ENCODE measurements at places on chromosomes 1 and 21.

DNA sequence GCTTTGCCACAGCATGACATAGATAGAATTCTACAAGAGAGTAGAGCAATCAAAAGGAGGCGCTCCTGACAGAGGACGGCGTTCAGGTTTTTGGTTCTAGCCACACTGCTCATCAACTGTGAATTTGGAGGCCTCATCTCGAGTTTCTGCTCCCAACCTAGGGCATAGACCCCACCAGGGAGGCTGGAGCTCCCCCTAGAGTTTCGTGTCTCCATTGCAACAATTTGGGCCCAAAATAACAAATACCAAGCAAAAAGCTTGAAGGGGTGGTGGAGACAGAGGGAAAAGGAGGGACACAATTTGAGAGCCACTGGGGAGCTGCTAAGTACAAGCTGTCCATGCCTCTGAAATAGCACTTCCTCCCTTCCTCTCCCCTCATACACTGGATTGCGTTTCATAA is 297.0 kb downstream of the GPATCH2 start:
- DNase-seq = peak; percentile 35

DNA sequence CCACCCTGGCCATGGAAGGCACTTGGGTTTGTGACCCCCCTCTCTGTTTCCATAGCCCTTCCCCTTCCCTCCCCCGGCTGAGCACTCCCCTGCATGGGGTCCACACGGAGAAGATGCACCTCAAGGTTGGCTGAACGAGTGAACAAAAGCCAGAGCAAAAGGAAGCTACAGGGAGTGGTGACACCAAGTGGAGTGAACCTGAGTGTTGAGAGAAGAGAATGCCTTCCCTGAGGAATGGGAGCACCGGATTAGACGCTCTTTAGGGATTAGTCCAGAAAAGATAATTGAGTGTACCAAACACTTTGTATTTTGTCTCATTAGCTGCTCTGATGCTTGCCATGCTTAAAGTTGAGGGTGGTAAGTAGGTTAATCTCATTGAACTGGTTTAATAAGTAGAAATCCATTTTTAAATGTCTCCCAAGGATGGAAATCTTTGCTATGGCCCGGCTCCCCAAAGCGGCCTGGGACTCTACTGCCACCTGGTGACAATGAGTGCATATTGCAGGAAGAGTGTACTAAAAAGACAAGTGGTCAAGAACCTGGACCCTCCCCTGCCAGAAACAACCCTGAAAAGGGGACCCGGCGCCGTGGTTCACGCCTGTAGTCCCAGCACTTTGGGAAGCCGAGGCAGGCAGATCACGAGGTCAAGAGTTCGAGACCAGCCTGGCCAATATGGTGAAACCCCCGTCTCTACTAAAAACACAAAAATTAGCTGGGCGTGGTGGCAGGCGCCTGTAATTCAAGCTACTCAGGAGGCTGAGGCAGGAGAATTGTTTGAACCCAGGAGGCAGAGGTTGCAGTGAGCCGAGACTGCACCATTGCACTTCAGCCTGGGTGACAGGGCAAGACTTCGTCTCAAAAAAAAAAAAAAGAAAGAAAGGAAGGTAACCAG is 150.6 kb upstream of the ZC3H12A start:
- DNase-seq = peak; percentile 4

DNA sequence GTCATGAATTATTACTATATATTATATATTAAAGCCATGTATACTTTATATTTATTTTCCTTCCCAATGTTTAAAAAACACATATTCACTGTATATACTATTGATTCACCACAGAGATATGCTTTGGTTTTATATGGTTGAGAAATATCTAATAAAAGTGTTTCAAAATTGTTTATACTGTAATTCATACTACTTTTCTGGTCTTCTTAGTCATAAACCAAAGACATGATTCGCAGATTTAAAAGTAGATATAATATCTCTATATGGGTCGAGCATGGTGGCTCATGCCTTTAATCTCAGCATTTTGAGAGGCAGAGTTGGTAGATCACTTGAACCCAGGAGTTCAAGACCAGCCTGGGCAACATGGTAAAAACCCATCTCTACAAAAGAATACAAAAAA is 738.4 kb downstream of the USP25 start:
- peak; percentile 53 for DNase-seq

- no peak for DNase-seq
These were observed 41.1 kb upstream of the TNFRSF1B start for GRCh38 chr1:12125422-12126355.

- no peak for DNase-seq
These were observed 110.7 kb upstream of the TMEM51 start for GRCh38 chr1:15042866-15043265.

- peak; percentile 25 for DNase-seq
These were observed 28.6 kb upstream of the NEK2 start for GRCh38 chr1:211703812-211704537.

DNA sequence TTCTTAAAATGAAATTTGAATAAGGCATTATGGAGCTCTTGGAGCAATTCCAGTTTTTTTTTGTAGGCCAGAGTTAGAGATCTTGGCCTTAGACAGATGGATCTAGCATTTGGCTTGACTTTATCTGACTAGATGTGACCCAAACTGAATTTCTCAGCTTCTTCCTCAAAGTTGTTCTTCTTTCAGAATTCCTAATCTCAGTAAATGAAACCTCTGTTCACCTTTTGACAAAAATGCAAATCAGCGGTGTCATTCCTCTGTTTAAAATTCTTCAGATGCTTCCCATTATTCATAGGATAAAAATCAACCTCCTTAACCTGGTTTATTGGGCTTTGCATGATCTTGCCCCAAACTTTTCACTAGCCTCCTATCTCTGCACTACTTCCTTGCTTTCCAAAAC is 177.6 kb downstream of the RASAL2 start:
- no peak for DNase-seq

DNA sequence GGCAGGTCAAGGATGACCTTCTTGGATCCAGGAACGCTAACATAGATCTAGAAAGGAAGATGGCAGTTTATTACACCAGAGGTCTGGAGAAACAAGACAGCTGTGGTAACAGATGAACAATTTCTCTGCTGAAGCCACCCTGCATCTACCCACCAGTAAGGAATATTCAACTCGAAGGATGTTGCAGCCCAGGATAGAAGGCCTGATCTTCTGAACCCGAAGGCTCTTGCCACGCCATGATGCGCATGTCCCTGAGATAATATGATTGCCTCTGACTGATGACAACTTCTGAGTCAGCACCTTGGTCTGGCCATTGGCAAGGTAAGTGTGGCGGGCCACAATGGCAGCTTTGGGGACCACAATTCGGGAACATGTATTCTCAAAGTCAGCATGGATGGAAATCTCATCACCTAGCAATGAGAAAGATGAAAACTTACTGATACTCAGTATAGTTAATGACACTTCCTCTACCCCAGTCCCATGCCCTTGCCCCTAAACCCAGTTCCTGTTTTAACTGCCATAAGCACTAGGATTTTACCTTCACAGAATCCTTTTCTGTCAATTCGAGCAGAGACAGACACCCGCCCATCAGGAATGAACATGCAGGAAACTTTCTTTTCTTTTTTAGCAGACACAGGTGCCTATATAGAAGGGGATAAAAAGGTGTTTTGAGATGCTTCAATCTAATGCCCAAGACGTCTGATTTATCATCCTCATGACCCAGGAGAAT is 1.8 kb downstream of the TXNIP start:
- DNase-seq = no peak

DNA sequence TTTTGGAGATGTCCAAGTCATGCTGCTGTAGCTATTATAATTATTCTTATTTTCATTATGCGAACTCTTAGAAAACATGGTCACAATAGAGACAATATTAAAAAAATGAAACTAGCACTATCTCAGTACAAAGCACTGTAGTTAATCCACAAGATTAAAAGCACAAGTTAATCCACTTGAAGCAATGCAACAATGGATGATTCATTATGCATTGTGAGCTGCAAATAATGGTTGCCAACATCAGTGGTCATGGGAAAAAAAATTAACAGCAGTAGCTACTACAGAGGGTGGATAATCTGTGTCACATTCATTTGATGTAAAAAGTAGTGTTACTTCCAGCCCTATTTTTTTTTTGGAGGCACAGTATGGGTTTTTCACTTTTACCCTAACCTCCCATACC is 56.7 kb downstream of the DPT start:
- no peak for DNase-seq

DNA sequence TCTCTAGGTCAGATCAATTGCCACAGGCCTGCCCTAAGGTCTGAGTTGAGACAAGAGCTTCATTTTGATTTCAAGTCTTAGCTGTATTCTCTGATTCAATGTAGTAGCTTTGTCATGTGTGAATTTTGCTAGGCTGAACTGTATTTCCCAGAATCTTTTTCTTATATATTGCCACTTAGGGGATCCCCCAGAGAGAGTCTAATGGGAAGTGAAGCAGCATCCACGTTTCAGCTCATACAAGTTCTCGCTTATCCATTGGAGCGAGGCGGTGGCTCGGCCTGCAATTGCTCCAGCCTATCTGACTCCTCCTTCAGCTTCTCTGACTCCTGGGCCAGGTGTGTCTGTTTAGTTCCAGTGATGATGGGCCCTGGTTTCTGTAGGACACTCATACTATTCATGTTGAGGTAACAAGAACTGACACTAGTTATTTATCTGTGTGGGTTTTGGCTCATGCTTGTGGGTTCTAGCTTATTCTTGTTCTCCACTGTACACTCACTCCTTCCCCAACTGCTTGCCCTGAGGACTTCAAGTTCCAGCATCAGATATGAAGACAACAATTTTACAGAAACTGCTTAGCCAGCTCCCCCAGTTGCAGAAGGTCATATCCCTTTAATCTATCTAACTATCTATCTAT is 48.2 kb downstream of the TBX19 start:
- DNase-seq = no peak

GRCh38 chr21:28608646-28609045 is 384.0 kb downstream of the LTN1 start:
- DNase-seq = peak; percentile 22

DNA sequence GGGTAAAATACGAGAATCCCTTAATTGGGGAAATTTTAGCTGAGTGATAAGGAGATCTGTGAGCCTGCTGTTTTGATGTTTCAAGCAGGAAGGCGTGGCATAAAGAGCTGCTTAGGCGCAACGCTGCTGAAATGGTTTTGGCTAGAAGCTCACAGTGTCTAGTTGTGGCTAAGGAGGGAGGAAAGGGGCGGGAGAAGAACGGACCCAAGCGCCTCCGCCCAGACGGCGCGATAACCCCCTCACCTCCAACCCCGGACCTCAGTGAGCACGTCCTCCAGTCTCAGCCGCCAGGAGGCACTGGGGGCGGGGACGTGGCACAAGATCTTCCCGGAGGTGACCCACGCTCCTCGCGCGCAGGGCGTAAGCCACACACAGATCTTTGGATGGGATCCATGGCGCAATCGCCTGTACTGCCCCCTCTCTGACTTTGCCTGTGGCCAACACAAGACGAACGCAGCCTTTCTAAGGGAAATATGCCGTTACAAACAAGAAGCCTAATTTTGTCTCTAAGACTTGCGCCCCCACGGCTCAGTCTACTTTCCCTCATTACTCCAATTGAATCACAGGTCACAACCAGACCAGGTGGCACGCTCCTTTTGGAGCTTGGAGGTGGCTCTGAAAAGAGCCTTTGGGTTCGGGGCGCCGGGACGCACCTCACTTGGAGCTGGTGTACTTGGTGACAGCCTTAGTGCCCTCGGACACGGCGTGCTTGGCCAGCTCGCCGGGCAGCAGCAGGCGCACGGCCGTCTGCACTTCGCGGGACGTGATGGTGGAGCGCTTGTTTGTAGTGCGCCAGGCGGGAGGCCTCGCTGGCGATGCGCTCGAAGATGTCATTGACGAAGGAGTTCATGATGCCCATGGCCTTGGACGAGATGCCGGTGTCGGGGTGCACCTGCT is 23.4 kb upstream of the RNF187 start:
- DNase-seq = no peak

- DNase-seq = no peak
These were observed 28.9 kb downstream of the ECHDC2 start for GRCh38 chr1:52892424-52893215.

- DNase-seq = no peak
These were observed 46.9 kb downstream of the SLX9 start for GRCh38 chr21:44986471-44987291.

GRCh38 chr1:11345971-11346715 is 73.1 kb downstream of the UBIAD1 start:
- DNase-seq = no peak

Measured in LHCN-M2 (cell line).